ENCODE measurements at places on chromosomes 5 and 9.

GRCh38 chr9:93595461-93595860 lies 19.1 kb downstream of the PHF2 start:
- no peak for DNase-seq

- DNase-seq, result no peak
Observed at GRCh38 chr9:105206496-105206820, 38.0 kb upstream of the SLC44A1 start.

DNA sequence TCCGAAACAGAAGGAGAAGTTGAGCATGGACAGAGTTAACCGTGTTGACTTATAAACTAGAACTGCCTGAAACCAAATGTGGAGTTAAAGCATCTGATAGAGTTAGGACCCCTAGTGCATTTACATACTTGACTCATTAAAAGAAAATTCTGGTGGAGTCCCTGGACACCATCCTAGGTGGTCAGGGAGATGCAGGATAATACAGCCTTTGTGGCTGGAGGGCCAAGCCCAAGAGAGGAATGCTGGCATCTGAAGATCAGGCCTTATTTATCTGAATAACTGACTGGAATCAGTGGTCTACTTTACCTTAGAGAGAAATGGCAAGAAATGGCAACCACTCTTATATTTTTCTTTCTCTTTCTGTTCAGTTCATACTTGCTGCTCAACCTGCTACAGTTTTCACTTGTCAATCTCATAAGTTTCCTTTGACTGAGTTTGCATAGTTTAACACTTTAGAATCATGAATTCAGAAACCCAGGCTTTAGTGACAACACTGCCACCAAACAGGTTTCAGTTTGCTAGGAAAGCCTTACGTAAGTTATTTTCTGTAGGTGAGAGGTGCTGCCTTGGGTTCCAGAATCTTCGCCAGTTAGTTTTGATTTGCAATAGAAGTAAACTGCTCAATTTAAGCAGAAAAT lies 10.2 kb downstream of the CMYA5 start:
- no peak for DNase-seq

DNA sequence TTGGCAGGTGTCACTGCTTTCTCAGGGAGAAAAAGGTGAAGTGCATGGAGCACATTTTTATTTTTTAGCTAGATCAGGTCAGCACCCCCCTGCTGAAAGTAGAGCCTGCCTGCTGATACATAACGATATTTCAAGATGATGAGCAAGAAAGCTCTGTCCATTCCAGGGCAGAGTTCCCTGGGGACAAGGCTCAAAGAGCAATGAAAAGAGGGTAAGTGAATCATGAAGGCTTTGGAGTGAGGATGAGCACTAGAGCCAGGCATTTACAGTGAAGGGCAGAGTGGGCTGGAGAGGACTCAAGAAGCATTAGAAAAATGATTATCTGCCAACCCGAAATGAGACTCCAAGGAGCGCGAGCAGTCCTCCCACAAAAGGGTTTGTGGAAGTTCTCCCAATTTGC lies 345.7 kb downstream of the TLE4 start:
- no peak for DNase-seq

Data from NCI-H1048 (cell line).